ENCODE measurements at places on chromosomes 3 and 15.
A peak's percentile ranks its signal among the peaks of the same experiment; 100 is the strongest.

- no peak for DNase-seq
Observed at GRCh38 chr3:16604887-16605602, at the start of gene DAZL. Gene DAZL, minus strand, starts transcription at chr3:16605423. Its CDS starts 218 bp downstream, at chr3:16605205.

DNA sequence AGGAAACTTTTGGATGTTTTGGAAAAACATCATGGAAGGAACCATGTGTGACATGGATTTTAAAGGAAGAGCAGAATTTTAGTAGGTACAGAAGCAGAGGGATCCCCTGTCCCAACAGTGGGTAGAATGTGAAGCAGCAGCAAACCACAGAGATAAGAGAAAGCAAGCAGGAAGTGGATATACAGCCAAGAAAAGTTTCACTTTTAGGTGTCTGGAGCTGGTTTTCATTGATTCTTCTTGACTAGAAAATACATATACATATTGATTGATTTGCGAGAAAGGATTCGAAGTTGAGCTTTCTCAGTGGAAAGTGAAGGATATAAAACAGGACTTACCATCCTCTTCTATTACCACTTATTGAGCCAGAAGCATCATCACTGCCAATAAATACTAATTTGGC lies 133.5 kb downstream of the KCNMB2 start:
- DNase-seq: no peak

DNA sequence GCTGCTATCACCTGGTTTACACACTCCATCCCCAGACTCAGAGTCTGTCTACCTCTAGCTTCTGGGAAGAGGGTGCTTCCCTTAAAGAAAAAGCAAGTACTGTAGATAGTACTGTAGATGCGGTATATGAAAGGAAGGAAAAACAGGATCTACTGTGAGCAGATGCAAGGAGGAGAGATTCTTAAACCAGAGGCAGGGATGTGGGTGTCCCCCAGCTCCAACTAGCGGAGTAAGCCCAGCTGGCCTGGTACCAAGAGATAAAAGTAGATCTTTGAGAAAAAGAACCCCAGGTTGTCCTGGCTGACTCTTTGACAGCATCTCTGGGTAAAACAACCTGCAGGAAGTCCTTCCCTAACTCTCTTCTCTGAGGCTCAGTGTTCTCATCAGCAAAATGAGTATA lies 523.7 kb upstream of the PROK2 start:
- DNase-seq: no peak

DNA sequence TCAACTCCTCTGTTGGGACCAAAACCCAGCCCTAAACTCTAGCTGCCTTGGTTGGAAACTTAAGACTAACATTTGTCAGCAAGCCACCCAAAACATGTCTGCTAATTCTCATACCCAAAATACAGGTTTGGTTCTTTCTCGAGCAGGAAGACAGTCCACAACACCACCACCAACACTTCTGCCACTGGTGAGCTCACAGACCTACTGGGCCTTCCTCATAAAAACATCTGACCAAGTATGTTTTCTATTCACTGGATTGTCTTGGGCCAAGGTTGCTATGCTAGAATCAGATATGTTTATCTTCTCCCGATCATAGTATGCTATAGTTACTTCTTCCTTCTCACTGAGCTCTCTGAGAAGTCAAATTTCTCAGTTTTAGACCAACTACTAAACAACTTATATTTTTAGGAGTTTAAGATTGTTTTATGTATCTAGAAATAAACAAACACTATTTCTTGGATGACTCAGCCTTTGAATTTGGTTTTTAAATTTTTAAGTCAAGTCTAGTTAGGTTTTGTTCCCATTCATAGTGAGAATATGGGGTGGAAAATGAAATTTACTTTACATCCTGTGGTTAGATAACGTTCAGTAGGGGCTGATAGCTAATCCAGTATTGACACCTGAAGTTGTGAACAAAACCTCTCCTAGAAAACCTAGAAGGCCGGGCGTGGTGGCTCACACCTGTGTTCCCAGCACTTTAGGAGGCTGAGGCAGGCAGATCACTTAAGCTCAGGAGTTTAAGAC lies 360.5 kb downstream of the RSL24D1 start:
- no peak for DNase-seq

- DNase-seq: no peak
Observed at GRCh38 chr3:170703121-170703588, 117.3 kb upstream of the SLC7A14 start.

GRCh38 chr3:39491014-39491413 lies 23.5 kb downstream of the MOBP start:
- DNase-seq: no peak

DNA sequence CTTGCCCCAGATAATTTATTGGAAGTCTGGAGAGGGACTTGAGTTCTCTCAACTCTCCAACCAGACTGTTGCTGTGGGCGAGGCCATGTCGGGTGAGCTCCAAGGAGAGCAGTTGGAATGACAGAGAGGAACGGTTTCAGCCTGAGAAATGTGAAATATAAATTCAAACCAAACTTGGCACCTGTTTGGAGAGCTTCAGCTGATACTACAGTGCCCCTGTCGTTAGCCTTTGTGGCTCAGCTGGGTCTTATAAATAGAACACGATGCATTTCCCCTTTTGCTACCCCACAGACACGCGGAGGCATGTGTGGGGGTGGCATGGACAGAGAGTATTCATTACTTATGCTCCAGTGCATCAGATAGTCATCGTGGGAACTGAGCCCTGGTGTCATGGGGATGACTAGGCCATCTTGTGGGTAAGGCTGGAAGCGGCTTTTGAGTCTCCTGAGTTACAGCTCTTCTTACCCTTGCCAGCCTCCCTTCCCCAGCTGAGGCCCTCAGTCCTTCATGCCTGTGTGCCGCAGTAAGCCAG lies 15.6 kb downstream of the SMAD3 start:
- DNase-seq: no peak

DNA sequence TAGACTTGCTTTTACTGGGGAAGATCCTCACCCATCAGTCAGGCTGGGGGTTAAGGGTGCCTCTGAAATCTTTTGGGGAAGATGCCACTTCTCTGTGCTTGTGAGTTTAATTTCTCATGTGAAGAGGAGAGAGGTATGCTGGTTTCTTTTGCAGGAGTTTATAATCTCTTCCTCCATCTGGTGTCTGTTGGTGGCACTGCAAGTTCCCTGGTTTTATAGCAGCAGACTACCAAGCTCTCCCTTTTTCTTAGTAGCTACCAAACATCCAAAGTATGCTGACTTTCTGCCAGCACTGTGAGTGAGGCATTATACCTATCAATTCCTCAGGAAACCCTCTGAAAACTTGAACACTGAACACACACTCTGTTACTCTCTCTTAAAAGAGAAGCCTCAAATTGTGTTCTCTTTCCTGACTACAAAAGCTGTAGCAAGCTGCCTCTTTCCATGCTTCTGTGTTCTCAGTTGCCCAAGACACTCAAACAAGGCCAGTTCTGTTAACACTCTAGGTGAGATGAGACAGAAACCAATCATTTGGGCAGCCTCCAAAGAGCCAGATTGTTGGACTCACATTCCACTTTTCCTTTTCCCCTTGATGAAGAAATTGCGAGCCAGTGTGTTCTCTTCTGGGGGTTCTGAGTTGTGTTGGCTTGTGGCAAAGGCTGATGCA lies 299.5 kb downstream of the GAP43 start:
- DNase-seq: peak; percentile 9

DNA sequence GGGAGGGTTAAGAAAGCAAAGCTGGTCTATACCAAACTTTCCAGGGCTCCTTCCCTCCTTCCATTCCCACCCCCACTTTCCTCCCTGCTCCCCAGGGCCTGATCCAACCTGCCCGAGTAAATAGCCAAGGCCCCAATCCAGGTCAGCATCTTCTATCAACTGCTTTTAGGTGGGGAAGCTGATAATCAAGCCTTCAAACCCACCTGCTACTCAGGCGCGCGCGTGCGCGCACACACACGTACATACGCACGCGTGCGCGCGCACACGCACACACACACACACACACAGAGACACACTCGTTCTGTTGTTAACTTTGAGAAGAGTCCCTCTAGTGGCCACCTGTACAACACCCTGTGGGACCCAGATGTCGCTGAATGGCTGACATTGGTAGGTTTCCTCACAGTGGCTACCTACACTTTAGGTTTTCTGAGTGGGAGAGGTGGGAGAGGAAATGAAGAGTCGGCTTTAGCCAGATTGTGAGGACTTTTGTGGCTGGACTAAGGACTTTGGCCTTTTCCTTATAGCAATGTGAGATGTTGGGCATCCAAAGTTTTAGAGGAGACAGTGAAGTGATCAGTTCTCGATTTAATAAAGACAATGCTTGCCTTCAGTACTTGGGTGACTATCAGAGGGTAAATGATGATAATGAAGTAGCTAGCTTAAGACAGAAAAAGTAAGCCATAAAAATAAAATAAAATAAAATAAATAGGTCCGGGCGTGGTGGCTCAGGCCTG lies 179.9 kb upstream of the C2CD4B start:
- peak; percentile 86 for DNase-seq

- no peak for DNase-seq
Observed at GRCh38 chr15:42707873-42708544, 28.9 kb downstream of the CDAN1 start.

- DNase-seq: no peak
Observed at GRCh38 chr15:82799183-82799841, 6.6 kb downstream of the FSD2 start.

- no peak for DNase-seq
Observed at GRCh38 chr3:188867691-188868265, 304.0 kb upstream of the TPRG1 start.

- peak; percentile 54 for DNase-seq
Observed at GRCh38 chr3:106457281-106458180, 588.7 kb upstream of the CBLB start.

GRCh38 chr3:52039846-52040245 lies 16.5 kb downstream of the DUSP7 start:
- peak; percentile 31 for DNase-seq

DNA sequence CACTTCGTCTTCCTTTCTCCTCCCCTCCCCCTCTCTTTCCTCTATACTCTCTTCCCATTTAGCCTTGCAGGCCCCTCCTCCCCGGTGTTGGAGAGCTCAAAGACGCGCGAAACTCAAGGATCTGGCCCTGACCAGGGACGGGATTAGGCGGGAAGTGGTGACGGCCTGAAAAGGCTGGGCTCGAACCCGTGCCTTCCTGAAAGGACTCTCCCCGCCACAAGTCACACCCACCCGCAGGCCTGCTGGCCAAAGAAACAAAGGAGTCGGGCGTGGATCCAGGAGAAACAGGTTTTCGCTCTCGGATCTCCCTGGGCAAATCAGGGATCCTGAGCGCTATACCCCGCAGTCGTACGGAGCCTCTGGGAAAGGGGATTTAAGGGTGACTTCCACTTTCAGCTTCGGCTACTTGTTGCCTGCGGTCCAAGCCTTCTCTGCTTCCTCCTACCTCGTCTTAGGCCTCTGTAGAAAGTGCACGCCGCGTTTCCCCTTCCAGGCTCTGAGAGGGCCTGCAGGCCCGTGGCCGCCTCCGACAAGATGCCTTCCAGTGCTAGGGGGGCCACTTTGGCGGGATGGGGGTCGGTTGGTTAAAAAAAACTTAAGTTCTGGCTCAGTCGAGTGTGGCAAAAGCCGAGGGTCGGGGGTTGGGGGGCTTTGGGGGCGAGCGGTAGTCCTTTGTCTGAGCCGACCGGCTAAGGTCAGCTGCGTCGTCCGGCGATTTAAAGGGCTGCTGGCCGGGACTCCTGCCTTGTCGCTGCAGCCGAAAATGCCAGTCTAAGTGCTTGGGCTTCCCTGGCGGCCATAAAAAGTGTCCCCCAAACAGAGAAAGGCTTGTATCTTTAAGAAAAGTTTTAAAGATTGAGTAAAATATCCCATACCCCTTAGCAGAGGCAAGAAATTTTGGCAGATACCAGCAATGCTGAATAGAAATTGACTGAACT lies 8.2 kb downstream of the ZIC4 start:
- no peak for DNase-seq
